ENCODE measurements at places on chromosomes 2 and 18.

- DNase-seq: no peak
These were observed 36.4 kb upstream of the HAAO start for GRCh38 chr2:42828487-42829425.

GRCh38 chr2:118990757-118991545 is 49.0 kb downstream of the MARCO start:
- no peak for DNase-seq

DNA sequence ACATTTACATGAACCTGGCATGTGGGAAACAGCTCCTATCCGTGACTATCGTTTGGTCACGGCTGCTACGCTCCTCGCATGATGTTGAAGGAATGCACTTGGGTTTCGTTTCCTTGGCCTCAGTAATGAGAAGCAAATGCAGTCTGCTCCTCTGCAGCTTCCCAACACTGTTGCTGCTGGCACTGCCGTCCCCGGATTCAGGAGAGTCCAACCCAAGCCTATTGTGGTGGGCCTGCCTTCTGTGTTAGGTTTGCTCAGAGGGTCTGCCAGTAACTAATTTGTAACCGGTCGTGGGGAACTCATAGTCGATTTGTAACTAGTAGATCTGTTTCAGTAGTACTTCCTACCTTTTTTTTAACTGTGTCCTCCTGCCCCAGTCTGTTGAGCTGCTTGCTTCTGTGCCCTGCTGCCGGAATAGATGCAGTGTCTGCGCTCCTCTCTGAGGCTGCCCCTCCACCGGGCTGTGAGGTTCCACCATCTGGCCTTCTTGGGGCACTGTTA is 58.4 kb downstream of the WDSUB1 start:
- DNase-seq: no peak

DNA sequence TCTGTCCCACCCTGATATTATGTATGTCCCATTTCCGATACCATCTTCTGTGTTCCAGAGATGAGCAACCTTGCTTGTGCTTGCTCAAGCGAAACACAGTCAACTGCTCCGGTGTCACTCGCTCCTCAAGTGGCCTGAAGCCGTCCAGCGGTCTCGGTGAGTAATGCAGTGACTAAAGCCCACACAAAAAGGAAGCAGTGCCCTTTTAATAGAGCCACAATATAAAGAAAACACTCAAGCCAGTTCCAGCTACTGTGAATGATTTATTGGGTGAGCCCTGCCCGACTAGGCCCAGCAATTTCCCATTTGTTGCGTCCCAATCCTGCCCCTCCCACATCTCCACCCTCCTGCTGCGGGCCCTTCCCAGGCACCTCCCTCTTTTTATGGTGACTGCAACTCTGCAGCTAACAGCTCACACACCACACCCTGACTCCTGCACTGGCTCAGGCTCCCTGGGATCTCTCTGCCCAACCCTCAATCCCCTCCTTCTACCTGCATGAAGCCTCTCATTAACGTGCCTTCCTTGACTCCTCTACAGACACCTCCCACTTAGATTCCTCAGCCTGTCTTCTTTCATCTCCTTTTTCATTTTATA is 44.2 kb upstream of the DSC1 start:
- DNase-seq: no peak

DNA sequence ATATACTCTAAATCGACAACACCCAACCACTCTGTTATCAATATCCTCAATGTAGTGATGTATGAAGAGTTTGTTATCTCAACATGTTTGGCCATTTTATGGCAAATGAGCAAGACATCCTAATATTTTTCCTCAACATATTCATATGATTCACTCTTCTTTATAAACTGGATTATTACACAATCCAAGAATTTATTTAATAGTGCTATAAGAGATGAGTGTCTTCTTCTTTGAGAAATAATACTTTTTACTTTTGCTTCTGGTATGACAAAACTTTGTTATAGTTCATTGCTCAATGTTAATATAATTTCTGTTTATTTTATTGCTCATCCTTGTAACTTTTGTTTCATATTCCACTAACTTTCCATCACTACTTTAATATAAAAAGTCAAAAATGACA is 44.3 kb downstream of the SCN9A start:
- DNase-seq: no peak

DNA sequence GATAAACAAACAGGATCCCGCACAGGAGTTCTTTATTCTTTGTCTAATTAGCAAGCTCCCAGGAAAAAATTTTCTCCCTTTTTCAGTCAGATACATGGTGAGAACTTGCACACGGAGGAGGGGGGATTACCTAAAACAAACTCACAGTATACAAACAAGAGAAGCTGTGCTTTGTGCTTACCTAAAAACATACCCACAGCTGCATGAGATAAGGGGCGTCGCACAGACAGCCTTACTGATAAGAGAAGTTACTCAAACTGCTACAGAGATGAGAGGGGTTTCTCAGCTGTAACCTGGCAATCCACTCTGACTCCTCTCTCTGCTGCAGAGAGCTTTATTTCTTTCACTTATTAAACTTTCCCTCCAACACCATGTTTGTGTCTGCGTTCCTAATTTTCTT is 32.9 kb upstream of the ST3GAL5 start:
- DNase-seq: no peak

GRCh38 chr2:201118961-201119854 is 3.2 kb downstream of the CFLAR start:
- no peak for DNase-seq

- DNase-seq: no peak
These were observed 15.0 kb downstream of the RAB27B start for GRCh38 chr18:54843314-54843713.

- DNase-seq: no peak
These were observed 130.1 kb upstream of the COPS8 start for GRCh38 chr2:236955521-236956030.

DNA sequence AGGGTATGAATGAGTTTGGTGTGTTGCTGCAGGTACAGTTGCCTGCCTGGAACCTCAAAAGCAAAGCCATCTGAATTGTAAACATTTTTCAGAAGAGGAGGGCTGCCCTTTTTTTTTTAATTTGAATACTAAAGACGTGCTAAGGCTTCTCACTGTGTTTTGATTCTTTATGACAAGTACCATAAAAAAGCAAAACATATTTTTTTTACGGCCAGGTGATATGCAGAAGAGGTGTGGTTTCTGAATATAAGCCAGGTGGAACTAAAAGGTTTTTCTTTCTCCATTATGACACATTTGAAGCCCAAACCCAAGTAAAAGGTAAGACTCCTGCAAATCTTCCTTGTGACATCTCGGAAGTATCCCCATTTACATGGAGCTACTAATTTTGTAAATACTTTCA is 246.3 kb downstream of the IRS1 start:
- DNase-seq: no peak

GRCh38 chr2:231228223-231228622 is 29.8 kb downstream of the ARMC9 start:
- no peak for DNase-seq

GRCh38 chr2:7444626-7445025 is 527.4 kb downstream of the RNF144A start:
- no peak for DNase-seq

- no peak for DNase-seq
These were observed 24.5 kb downstream of the GREB1 start for GRCh38 chr2:11558214-11558886.

DNA sequence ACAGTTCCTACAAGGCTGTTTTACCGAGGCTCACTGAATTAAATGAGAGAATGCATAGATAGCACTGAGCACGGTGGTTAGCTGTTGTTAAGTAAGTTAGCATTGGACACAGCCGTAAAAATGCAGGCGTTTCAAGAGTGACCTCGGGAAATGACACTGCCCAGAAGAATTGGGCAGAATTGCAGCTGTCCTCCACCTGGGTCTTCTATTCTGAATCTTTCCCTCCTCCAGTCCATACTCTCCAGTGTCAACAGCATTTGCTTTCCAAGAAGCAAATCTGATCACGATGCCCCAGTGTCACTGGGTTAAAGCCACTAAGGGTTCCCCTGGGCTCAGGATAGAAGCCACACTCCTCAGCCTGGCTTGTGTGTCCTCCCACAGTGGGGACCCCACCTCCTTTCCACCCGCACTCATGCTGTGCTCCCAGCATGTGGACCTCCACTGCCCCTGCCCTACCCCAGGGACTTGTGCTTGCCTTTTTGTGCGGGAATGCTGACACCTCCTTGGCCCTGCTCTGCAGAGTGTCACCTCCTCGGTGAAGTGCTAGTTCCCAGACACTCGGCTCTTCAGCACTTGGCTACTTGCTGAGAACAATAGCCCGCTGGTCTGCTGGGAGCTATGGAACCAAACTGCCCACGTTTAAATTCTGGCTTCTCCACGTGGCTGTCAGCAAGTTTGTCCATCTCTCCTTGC is 135.0 kb downstream of the ANTXR1 start:
- DNase-seq: no peak

DNA sequence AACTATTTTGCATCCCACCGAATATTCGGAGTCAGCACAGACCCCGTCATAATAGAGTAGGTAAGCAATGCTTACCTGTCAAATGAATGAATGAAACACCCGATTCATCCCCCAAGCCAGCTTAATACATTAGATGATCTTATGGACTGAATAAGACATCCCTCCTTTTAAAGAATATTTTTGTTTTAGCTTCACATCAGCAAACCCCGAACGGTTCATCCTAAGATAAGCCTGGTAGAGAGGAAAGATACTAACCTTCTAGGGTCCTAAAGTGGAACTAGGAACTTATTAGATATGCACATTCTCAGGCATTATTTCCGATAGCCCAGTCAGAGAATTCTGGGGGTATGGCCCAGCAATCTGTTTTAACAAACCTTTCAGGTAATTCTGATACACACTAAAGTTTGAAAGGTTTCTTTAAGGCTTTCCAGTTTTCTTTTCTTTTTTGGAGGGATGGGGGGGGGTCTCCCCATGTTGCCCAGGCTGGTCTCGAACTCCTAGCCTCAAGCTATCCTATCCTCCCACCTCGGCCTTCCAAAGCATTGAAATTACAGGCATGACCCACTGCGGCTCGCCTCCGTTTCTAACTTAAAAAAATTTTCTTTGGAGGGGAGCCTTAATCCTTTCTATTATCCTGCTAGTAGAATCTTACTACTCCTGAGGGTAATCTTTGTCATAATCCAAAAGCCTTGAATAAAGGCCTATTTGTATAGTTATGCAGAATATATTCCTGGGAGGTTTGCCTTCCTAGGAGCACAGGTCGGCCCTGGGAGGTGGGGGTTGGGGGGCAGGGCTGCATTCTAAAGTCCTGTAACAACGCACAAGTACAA is 1.0 kb upstream of the ACTR3 start:
- DNase-seq: no peak

GRCh38 chr2:68387408-68388350 is 22.6 kb downstream of the PLEK start:
- DNase-seq: no peak

GRCh38 chr2:53880756-53881155 is 21.0 kb upstream of the GPR75 start:
- DNase-seq: no peak

DNA sequence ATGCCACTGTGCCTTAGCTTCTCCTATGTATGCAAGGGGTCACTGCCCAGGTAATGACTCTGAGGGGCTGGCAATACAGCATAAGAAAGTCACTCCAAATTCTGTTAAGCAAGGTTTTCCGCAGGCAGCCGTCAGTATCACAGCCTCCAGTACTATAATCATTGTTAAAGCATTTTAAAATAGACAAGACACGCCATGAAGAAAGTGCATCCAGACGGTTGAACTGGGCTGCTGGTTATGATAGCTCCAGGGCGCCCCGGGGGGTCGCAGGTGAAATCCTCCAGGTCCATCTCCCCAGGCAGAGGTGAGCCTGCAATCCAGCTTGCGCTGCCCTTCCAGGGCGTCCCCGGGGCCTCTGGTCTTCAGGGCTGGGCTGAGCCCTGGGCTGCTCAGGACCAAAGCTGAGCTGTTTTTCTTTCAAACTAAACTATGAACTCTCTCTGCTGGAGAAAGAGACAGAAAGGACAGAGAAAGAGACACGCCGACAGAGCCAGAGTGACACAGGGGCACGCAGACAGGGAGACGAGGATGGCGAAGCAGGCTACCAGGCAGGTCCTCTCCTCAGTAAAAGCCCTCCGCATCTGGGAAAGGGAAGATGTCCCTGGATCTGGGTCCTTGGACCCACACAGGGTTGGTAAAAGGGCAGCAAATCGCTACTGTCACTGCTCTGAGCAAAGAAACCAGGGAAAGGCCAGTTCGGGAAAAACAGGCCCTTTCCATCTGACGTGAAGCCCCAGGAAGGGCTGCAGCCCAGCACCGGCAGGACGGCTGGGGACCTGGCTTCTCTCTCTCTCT is 2.1 kb upstream of the TWIST2 start:
- DNase-seq: no peak

- DNase-seq: peak; percentile 37
These were observed 25.8 kb upstream of the KCNG3 start for GRCh38 chr2:42519624-42520023.

DNA sequence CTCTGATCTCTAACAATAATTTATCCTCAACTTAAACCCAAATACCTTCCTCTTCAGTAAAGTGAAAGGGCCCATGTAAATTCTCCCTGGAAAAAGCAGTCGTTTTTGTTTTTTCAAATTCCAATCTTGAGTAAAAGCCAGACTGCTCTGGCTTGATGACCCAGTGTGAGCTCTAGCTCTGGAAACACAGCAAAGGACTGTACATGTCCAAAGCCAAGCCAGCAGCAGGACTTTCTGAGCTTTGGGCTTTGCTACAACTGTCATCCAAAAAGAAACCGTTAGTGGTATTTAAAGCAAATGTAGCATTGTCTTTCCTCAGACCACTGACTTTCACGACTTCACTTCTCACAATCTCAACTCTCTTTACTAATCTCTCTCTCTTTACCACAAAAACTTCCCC is 25.4 kb downstream of the SH3YL1 start:
- no peak for DNase-seq

GRCh38 chr2:88627856-88628570 is 749 bp upstream of the EIF2AK3 start:
- DNase-seq: peak; percentile 98
